GM04503 (cell line): ENCODE measurements at places on chromosomes 6 and 20.

GRCh38 chr6:15768999-15769398, 106.2 kb upstream of the DTNBP1 start:
- no peak for DNase-seq

GRCh38 chr20:37565134-37565811, 37.6 kb upstream of the BLCAP start:
- no peak for DNase-seq

DNA sequence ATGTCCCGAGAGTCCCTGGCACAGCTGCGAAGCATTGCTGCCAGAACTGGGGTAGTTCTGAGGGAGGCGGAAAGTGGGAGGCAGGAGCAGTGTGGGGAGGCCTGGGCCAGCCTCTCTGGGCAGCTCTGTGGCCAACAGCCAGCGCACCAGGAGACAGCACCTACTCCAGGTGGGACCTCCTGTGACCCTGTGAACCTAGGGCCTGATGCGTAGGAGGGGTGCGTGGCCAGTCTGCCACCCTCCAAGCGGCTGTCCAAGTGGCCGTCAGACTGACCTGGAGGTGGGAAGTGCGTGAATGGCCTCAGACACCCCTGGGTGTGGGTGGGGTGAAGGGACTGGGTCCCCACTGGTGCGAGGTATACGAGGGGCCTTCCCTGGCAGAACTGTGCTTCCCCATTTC, 15.5 kb downstream of the SS18L1 start:
- no peak for DNase-seq

DNA sequence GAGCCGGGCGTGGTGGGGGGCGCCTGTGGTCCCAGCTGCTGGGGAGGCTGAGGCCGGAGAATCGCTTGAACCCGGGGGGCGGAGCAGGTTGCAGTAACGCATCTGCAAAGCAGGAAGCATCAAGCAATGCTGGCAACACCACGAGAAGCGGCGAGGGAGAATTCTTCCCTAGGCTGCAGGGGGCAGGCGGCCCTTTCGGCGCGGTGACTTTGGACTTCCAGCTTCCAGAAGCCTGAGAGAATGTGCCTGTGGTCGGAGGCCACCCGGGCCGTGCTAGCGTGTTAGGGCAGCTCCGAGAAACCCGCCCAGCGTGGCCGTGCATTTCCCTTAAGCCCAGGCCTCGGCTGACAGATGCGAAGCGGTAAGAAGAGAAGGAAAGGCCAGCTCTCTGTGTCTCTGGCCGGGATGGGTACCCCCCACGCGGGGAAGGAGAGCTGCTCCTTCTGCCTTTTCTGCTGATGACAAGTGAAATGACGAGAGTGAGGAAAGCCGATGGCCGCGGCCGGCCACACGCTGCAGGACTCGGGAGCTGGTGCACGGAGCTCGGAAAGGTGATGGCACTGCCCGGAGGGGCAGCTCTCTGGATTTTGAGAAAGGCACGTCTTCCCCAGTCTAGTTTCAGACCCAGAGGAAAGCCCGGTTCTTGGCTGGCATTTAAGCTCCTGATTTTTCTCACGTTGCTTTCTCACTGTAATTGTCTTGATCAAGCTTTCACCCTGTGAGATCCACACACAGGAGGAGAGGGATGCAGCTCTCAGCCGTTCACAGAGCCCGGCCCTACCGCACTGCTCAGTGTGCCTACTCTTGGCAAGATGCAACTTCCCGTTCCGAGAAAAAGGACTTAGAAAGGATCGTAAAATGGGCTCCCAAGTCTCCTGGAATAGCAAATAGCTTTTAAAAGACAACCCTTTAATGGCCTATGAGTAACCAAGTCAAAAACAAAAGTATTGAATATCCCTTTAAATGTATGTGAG, 68.3 kb upstream of the EXOC2 start:
- DNase-seq, result no peak

DNA sequence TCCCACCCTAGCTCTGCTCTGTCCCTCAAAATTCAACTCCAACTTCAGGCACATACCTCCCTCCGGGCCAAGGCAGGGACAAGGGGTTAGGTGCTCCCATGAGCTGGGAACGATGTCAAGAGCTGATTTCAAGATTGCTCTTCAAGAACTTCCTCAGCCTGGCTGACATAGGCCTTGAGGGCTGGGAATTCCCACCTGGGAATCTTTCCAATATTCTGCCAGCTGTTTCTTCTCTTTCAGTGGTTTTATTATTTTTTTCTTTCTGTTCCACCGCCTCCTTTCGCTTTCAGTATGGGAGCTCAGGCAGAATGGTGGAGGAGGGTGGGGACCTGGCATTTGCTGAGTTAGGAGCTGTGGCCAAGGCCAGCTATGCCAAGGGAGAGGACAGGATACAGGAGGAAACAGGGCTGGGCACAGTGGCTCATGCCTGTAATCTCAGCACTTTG, 33.7 kb downstream of the SRSF3 start:
- DNase-seq, result peak; percentile 37

DNA sequence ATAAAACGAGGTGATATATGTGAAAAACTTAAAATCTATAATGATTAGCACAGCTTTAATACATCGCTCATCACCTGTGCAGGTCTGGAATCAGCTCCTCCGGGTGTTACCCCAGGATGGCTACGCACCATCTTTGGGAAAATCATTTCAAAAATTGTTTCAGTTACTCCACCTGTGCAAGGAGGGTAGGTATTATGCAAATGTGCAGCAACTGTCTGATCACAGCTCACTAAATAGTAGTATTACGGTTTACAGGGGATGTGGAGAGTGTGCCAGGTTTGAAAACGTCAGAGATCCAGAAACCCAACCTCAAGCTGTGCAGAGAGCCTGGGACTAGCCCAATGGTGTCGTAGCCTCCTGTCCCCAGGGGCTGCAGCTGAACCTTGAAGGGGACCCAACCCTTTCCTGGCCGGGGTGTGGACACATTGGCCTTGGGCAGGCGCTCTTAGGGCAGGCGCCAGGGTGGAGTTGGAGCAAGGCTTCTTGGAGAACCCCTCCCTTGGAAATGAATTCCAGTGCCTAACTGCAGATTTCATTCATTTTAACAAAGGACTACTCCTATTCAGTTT, 24.2 kb upstream of the SGK1 start:
- DNase-seq, result no peak

GRCh38 chr6:35014341-35014740, 125.3 kb downstream of the ANKS1A start:
- no peak for DNase-seq

DNA sequence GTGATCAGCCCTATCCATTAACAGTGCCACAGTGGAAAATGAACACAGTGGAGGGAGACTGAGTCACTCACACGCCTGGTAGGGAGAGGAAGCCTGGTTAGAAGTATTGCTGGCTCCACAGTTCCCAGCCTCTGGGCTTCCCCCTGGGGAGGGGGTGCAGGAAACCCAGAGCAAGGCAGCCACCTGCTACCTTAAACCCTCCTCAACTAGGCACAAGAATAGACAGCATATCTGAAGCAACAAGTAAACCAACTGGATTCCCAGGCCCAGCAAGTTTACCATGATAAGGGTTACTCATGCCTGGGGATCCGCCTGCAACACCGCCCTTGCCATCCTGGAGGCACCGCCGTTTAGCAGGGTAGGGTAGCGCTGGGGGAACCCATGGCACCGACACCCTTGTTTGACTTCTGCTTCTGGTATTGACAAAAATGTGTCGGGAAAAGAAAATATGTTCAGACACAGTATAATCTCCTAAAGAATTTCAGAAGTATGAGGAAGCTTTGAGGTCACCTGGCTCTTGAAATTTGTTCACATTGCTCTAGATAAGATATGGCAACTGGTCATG, 38.3 kb downstream of the SLC22A23 start:
- DNase-seq, result no peak

GRCh38 chr6:33205191-33206026, 954 bp downstream of the HSD17B8 start:
- peak; percentile 26 for DNase-seq

DNA sequence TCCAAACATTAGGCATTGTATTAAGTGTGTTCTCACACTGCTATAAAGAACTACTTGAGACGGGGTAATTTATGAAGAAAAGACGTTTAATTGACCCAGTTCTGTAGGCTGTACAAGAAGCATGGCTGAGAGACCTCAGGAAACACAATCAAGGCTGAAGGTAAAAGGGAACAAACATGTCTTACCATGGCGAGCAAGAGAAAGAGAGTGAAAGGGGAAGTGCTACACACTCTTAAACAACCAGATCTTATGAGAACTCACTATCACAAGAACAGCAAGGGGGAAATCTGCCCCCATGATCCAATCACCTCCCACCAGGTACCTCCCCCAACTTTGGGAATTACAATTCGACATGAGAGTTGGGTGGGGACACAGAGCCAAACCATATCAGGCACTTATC, 86.6 kb upstream of the TOP1 start:
- no peak for DNase-seq

DNA sequence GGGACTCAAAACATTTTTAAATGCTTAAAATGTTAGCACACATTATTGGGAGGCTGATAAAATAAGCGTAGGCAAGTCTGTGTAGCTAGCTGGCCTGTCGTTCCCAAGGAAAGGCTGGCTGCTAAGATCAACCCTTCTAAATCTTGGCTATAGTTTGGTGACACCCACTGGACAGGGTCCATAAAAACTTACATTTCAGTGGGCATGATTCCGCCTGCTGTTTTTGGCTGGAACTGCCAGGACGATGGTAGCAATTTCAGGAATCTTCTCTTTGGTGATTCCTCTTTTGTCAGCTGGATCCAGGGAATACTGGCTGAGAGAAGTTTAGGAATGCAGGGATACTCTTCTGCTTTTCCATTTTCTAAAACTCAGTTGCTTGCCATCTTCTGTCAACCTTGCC, 162.2 kb downstream of the NKAIN2 start:
- no peak for DNase-seq

DNA sequence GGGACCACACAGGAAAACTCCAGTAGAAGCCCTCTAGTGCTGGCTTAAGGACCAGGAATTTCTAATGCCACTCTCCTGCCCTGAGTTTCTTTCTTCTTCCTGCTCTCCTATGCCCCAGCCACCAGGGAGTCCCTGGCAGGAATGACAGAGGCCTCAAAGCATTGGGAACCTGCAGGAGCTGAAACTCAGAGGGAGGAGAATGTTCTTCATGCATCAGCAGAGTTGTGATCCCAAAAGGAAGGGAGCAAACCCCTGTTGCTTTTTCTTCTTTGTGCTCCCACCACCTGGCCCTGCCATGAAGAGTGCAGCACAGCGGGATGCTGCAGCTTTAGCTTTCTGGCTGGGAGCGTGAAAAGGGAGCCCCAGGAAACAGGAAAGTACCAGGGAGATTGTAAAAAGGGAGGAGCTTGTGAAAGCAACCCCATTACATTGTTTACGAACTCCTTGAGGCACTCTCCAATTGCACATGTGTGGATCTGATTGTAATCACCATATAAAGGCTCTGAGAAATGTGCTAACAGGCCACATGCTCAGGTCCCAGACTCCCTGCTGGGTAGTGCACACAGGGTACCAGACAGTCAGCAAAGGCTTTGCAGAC, 34.7 kb upstream of the FKBP1A start:
- DNase-seq, result no peak

DNA sequence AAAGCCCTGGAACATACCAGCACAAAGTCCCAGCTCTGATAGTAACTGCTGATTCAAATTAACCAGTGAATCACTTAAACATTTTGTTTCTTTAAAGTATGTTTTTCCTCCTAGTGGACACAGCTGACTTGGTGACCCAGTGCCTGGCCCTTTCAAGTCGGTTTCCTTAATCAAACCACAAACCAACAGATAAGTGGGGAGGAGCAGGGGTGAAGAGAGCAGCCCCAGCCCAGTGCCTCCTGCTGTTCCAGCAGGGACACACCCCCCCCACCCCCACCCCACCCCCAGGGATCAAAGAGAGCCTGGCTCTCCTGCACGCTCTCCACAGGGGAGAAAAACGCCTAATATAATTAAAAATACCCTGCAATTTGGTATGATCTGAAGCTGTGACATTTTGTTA, 55.4 kb upstream of the TBXT start:
- DNase-seq, result no peak

GRCh38 chr6:105844275-105844883, 241.8 kb upstream of the PRDM1 start:
- no peak for DNase-seq

DNA sequence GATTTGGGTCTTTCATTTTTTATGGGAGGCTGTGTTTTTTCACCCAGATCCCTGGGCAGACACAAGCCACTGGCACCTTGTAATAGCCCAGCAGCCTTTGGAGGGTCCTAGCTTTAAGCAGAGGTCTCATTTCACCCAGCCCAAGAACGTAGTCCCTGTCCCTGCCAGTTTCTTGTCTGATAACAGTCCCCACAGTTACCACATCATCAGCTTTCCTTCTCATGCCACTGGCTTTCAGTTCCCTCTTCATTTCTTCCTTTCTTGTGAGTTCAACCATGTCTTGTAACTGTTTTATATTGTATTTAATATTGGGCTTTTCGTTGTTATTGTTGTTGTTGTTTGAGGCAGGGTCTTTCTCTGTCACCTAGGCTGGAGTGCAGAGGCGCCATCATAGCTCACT, 10.6 kb downstream of the PNPLA1 start:
- no peak for DNase-seq

- DNase-seq, result no peak
Observed at GRCh38 chr20:56582542-56582941, 46.6 kb upstream of the TFAP2C start.

DNA sequence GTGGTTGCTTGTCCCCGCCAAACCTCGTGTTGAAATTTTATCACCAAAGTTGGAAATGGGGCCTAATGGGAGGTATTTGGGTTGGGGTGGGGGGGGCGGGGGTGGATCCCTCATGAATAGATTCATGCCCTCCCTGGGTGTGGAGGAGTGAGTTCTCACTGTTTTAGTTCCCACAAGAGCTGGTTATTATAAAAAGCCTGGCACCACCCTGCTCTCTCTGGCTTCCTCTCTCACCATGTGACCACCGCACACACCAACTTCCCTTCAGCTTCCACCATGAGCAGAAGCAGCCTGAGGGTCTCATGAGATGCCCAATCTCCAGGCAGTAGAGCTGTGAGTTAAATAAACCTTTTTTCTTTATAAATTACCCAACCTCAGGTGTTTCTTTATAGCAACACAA, 111.3 kb downstream of the PRDM1 start:
- DNase-seq, result no peak

GRCh38 chr20:48455651-48456365, 372.0 kb downstream of the PREX1 start:
- no peak for DNase-seq

DNA sequence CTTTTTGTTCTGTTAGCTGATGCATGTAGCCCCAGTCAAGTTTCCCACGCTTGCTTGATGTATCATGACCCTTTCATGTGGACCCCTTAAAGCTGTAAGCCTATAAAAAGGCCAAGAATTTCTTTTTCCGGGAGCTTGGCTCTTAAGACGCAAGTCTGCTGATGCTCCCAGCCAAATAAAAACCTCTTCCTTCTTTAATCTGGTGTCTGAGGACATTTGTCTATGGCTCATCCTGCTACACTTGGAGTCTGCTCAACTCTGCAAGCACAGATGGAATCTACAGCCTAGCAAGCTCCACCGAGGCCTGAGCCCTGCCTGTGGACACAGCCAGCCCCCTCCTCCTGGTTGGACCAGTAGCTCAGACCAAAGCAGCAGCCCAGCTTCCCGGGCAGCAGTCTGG, 3.4 kb downstream of the CST2 start:
- no peak for DNase-seq
